ENCODE measurements at places on chromosomes 2 and 18. TPM values are rescaled to one million over a fixed set of nuclear protein-coding genes. Genes with fewer than 3 reads are reported as not detected.

KIF5C gene
- polyA plus RNA-seq = 4.2 TPM

PLEK gene
- polyA plus RNA-seq = 6.5 TPM

BIRC6 gene
- polyA plus RNA-seq = 75.2 TPM

AAK1 gene
- 23.9 TPM for polyA plus RNA-seq

EHD3 gene
- polyA plus RNA-seq = 28.8 TPM

REG3G gene
- polyA plus RNA-seq = not detected

TUBB8B gene
- polyA plus RNA-seq = 0.58 TPM

FBXO48 gene
- polyA plus RNA-seq = 2.3 TPM

FTCDNL1 gene
- 1.9 TPM for polyA plus RNA-seq

MAP3K19 gene
- 0.73 TPM for polyA plus RNA-seq

APLF gene
- polyA plus RNA-seq = 3.2 TPM

ABHD1 gene
- 1.2 TPM for polyA plus RNA-seq

CXCR2 gene
- 0.44 TPM for polyA plus RNA-seq

Data from right renal pelvis (tissue), 4 donors.